Activated naive CD8-positive, alpha-beta T cell treated with anti-CD3 and anti-CD28 coated beads, Interleukin-2, amount 10 ng/mL, durations not matched to agents 7 days and 5 days (primary cell): ENCODE measurements at places on chromosomes 11 and 22. TPM values are rescaled to one million over a fixed set of nuclear protein-coding genes. Genes with fewer than 3 reads are reported as not detected.

DNA sequence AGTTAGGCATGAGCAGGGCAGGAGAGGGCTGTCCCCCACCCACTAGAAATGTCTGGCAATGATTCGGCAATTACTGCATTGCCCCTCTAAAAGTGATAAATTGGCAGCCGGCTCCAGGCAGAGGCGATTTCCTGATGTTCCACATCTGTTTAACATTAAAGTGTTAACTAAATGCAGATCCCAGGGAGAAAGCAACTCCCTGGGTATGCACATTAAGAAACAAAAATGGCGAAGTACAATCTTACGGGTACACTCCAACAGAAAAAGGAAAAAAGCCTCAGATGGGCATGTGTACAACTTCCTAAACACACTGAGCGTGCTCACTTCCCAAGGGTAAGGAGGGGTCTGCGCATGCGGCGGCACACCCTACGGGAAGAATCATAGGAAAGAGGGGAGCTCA lies 314.4 kb downstream of the CASP12 start:
- H3K4me1 ChIP-seq: no peaks in the 10 kb centered on the region
- peaks cover 5% of the 10 kb centered on the region for H3K27me3 ChIP-seq
- H3K36me3 ChIP-seq: no peaks in the 10 kb centered on the region
- H3K4me3 ChIP-seq: no peak overlapping the region
- H3K27ac ChIP-seq: no peak overlapping the region

The PATE2 gene
- total RNA-seq: not detected

DNA sequence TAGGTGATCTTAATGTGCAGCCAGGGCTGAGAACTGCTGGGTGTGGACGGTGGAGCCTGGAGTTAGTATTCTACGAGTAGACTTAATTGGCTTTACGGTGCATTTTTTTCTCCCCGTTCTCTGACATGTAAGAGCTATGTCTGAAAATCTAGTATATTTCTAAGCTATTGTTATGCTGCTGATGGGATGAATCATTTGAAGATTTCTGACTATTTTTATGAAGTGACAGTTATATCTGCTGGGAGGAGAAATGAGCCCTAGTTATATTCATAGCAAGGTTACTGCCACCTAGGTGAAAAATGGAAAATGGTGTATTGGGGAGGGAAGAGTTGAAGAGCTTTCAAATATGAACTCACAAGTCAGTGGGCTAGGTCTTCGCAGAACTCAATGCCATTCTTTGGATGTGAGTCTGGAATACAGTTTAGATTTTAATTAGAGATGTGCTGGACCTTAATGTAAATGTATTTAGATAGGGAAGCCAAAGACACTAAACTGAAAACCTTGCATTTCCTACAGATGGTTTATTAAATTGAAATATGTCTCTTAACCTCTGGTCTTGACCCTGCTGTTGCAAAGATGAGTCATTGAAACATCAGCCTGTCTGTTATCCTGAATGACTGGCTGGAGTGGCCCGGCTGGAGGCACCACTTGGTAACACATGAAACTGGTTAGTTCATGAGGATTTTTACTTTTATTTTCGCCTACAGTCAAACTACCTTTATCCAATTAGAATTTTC lies 293.7 kb downstream of the DDX10 start:
- H3K27me3 ChIP-seq: no peaks in the 10 kb centered on the region
- no peak overlapping the region for H3K4me3 ChIP-seq
- no peak overlapping the region for H3K27ac ChIP-seq
- DNase-seq: no peak
- H3K36me3 ChIP-seq: no peaks in the 10 kb centered on the region

- peaks cover 10% of the 10 kb centered on the region for H3K27me3 ChIP-seq
- H3K36me3 ChIP-seq: no peaks in the 10 kb centered on the region
- H3K27ac ChIP-seq: no peak overlapping the region
- H3K4me1 ChIP-seq: peaks cover 16% of the 10 kb centered on the region
- H3K4me3 ChIP-seq: no peak overlapping the region
These were observed 15.6 kb upstream of the INCENP start for GRCh38 chr11:62108017-62108750.

DNA sequence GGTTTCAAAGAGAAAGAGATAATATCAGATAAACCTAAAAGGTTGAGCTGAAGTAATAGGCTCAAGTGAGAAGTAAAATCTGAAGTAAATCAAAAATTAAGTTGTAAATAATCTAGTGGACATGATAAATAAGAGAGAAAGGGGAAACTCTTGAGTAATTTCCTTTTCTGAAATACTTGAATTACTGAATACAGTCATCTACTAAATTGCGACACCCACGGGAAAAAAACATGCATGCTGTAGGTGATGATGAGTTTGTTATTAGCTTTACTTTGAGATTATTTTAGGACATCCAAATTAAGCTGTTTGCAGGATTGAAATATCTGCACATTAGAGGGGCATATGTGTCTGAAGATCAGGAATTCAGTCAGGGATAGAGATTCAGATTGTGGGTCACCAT lies 50.0 kb upstream of the CARD18 start:
- H3K27me3 ChIP-seq: peaks cover 12% of the 10 kb centered on the region
- DNase-seq: no peak
- H3K4me3 ChIP-seq: no peak overlapping the region
- no peaks in the 10 kb centered on the region for H3K4me1 ChIP-seq
- H3K27ac ChIP-seq: no peak overlapping the region

GRCh38 chr11:75982309-75982708 lies 167.3 kb downstream of the UVRAG start:
- H3K36me3 ChIP-seq: peaks cover 21% of the 10 kb centered on the region
- no peak overlapping the region for H3K4me3 ChIP-seq
- no peaks in the 10 kb centered on the region for H3K27me3 ChIP-seq
- H3K4me1 ChIP-seq: peaks cover 3% of the 10 kb centered on the region

DNA sequence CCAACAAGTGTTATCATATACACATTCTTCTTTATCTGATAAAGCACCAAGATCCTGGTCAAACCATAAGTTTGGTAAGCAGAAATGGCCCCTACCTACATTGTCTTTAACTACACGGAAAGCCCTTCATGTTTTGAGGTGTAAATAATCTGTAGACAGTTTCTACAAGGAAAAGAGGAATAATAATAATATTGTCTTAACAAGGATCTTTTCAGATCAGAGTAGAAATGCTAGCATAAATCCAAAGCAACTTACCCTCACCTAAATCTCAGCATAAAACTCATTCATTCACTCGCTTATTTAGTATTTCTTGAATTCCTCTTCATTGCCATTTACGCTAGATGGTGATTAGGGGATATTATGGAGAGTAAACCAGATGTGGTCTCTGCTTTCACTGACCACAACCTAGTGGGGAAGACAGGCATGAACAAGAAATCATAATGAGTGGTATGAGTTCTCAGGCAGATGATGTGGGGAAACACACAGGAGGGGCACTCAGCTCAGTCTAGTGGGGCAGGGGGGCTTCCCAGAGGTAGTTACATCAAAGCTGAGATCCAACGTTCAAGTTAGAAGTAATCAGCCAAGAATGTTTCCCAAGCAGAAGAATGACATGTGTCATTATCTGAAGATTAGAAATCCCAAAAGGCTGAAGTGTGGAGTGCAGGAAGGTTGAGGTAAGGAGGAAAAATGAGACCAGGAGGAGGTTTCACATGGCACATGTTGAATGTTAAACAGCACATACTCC lies 65.4 kb upstream of the ZC3H12C start:
- no peak for DNase-seq
- no peaks in the 10 kb centered on the region for H3K36me3 ChIP-seq
- no peak overlapping the region for H3K27ac ChIP-seq
- no peak overlapping the region for H3K4me3 ChIP-seq

DNA sequence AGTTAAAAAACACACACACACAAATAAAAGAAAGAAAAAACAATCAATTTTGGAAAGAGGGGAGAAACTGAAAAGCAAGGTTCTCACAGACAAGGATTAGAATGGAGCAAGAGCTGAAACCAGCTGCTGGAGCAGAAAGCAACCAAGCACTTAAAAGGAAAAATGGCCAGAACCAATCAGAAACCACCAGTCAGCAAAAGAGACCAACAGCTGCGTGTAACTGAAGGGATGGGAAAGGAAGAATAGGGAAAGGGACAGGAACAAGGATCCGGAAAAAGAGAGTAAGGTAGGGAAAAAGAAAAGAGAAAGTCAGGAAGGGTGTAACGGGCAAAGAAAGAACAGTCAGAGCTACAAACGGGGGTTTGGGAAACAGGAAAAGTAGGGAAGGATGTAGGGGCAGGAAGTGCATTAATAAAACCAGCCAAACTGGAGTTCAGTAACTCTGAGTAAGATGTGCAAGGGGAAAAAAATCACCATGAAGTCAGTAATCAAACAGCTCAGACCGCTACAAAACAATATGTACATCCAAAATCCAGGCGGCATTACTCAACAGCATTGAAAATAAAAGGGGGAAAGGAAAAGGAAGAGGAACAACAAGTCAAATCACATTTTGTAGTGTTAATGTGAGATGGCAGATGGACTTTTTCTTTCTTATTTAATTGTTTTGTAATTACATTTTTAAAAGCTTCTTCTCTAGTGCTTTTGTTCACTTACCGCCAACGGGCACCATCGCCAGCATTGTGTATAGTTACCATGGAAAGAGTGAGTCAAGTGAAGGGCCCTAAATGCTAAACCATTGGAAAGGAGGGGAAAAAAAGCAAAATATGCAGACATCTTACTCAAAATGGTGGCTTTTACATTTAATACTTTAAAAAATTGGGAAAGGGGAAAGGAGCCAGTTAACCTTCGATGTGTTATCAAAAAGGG lies 49.2 kb downstream of the APOL5 start:
- no peak for DNase-seq
- no peaks in the 10 kb centered on the region for H3K36me3 ChIP-seq
- H3K27me3 ChIP-seq: peaks cover 10% of the 10 kb centered on the region
- H3K27ac ChIP-seq: no peak overlapping the region
- H3K4me1 ChIP-seq: no peaks in the 10 kb centered on the region

The APOBEC3F gene
- 45.1 TPM for total RNA-seq

DNA sequence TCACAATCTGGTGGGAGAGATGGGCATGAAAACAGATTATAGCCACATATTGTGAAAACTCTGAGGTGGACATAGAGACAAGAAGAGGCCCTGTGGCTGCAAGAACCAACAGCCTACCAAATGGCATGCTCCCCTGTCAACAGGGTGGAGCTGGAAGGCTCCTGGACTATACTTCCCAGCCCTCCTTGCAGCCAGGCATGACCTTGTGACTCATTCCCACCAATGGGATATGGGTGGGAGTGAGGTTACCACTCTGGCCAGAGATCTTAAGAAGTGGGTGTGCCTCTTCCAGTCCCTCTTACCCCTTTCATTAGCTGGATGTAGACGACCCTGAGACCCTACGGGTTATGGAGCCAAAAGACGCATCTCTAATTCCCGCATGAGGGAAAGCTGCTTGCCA lies 126.4 kb upstream of the ZBED5 start:
- no peak overlapping the region for H3K4me3 ChIP-seq
- DNase-seq: no peak
- H3K36me3 ChIP-seq: no peaks in the 10 kb centered on the region
- H3K27me3 ChIP-seq: peaks cover 9% of the 10 kb centered on the region
- peaks cover 2% of the 10 kb centered on the region for H3K4me1 ChIP-seq

The UBQLN3 gene
- not detected for total RNA-seq

DNA sequence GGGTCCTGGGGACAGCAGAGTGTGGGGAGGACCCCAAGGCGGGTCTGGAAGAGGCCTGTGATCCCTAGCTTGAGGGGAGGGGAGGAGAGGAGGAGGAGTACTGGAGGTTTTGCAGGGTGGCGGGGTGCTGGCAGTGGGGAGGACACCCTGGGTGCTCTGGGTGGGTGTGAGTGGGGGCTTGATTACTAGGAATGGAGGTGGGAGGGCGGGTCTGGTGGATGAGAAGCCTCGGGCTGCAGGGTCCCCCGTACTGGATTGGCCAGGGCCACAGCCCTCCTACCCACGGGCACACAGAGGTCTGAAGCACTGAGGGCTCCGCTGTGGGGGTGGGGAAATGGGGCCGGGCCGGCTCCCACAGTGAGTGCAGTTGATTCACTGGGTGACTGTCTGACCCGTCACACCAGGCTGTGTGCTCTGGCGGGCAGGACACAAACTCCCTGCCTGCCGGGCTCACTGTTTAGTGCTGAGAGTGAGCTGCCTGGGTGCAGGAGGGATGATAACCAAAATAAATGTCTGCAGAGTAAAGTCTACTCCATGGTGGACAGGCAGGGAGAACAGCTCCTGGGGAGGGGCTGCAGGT lies 114.2 kb downstream of the CACNA1I start:
- H3K4me1 ChIP-seq: peaks cover 1% of the 10 kb centered on the region
- peaks cover 37% of the 10 kb centered on the region for H3K27me3 ChIP-seq
- H3K27ac ChIP-seq: no peak overlapping the region
- no peaks in the 10 kb centered on the region for H3K36me3 ChIP-seq
- H3K4me3 ChIP-seq: no peak overlapping the region
- no peak for DNase-seq

The CYTH4 gene
- total RNA-seq: 149 TPM

GRCh38 chr11:129146191-129146590 lies 45.9 kb downstream of the ARHGAP32 start:
- no peak overlapping the region for H3K4me3 ChIP-seq
- H3K27ac ChIP-seq: no peak overlapping the region
- DNase-seq: no peak
- no peaks in the 10 kb centered on the region for H3K27me3 ChIP-seq

- peak overlapping the region; percentile 84 for H3K4me3 ChIP-seq
- peaks cover 9% of the 10 kb centered on the region for H3K4me1 ChIP-seq
- H3K27me3 ChIP-seq: peaks cover 66% of the 10 kb centered on the region
- no peak for DNase-seq
- peaks cover 1% of the 10 kb centered on the region for H3K36me3 ChIP-seq
These were observed 170.9 kb upstream of the CTSC start for GRCh38 chr11:88508418-88508758.

DNA sequence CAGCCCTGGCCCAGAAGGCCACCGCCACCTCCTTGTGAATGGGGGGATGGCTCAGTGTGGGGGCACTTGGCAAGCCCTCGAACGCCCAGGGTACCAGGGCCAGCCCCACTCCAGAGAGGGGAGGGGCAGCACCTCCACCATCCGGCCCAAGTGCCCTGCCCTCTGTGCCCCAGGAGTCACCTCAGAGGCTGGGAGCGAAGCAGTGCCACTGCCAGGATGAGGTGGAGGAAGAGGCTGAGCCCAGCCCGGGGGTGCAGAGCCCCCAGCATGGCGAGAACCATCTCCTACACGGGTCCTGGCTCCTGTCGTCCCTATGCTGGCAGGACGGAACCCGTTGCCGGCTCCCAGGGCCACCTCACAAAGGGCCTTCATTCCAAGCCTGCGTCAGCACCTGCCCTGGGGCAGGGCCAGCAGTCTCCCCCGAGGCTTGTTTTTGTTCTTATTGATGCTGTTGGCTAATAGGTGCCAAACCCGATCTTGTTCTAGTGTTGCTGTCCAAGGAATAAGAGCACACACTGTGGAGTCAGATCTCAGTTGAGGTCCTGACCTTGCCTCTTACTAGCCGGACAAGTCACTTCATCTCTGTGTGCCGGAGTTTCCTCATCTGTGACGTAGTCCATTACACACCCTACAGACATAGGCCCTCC lies at the start of gene FREY1:
Gene FREY1, minus strand, starts transcription at position 307 of the 647 bp plus-strand sequence. Its CDS starts 26 bp downstream, at position 281.
- H3K4me1 ChIP-seq: peaks cover 2% of the 10 kb centered on the region
- H3K27me3 ChIP-seq: no peaks in the 10 kb centered on the region
- no peak within 1 kb of the TSS for H3K4me3 ChIP-seq
- H3K27ac ChIP-seq: no peak within 1 kb of the TSS
- H3K36me3 ChIP-seq: no peaks in the 10 kb centered on the region
